ENCODE measurements at places on chromosomes 5 and 9.

DNA sequence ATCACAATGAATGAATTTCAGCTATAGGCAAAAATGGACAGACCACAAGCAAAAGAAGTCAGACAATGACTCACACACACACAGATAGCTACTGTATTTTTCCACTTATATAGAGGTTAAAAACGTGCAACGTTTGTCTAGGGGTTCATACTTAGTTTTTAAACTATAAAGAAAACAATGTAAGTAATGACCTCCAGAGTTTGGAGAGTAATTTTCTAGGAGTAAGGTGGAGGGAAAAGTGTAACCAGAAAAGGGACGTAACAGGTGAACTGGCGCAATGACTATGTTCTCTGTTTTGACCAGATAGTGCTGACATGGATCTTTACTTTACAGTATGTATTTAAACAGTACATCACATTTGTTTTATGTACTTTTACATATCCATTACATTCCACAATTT, 51.1 kb downstream of the FNIP1 start:
- no peak for DNase-seq

GRCh38 chr5:196350-196749, 5.1 kb downstream of the LRRC14B start:
- DNase-seq: no peak

GRCh38 chr5:168320805-168321204, 29.4 kb downstream of the WWC1 start:
- DNase-seq: no peak

- peak; percentile 67 for DNase-seq
These were observed 35.5 kb downstream of the FBXO10 start for GRCh38 chr9:37540634-37541033.

DNA sequence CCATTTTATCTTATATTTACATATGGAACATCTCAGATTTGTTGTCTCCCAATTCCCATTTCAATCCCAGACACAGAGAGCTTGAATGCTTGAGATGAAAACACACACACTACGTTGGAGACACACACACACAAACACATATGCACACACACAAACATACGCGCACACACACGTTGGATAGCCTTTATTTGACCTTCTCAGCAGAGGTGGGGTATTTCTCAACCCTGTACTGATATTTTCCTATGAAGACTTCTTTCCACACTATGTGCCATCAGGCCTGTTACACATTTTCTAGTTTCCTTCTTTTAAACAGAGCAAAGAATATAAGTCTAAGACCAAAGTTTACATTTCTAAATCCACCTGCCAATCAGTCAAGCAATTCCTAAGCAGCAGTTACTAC, 291.0 kb downstream of the TAF11L14 start:
- no peak for DNase-seq

DNA sequence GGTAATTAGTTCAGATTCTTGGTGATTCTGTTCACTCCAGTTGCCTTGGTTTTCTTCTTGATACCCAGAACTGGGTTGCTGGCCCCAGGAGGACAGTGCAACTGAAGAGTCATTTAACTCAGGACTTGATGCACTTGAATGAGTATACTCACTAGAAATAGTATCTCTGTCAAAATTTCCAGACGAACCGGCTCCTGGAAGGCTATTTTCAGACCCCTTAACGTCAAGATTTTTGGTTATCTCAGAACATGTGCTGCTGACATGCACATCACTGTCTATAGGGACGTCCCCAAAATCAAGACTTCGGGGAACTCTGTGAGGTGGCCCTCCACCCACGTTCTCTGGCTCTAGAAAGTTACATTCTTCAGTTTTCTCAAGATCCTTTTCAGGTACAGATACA, 56.7 kb upstream of the PCA3 start:
- no peak for DNase-seq

DNA sequence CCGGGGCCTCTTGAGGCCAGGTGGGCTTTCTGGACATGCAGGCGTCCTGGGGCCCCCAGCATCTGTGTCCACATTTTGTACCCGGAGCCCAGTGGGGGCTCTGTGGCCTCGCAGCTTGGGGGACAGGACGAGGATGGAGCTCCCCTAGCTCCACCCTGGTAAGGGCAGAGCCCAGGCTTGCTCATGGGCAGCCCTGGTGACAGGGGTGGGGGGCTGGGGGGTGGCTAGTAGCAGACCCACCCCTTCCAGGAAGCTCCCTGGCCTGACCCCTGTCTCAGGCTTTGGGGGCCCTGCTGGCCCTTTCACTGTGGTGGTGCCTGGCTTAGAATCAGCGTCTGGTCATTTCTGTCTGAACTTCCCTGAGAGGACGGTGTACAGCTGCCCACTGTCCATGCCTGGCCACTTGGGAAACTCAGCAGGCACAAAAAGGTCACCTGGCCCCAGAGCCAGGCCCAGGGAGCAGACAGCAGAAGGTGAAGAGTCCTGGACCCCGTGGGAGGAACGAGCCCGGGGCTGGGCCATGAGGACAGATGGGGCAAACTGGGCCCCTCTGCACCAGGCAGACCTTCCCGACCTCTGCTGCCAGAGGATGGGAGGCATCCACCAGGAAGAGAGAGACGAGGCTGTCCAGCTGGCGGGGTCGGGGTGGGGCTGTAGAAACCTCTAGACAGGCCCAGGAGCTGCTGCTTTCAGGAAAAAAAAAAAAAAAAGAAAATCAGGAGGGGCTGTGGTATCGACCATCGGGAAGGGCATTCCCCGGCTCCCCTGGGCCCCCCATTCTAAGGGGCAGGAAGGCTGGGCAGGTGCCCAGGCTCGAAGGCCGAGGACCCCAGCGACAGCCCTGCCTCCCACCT, 52.8 kb downstream of the EXD3 start:
- DNase-seq: peak; percentile 35

DNA sequence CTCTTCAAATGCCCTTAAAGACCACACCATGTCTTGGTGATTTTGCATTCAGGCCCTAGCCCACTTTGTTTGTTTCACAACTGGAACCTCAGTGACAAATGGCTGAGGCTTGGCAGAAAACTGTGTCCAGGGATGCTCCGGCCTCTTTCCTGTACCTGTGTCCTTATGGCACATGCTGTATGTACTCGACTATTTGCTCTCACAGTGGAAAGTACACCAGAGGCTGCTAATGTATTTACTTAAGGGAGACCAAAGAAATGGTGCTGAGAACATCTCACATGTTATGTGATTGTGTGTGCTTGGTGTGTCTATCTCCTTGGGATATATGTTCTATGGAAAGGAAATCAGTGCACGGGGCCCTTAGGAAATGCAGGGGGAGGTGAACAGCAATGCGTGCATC, 263.3 kb downstream of the GADD45G start:
- DNase-seq: no peak

DNA sequence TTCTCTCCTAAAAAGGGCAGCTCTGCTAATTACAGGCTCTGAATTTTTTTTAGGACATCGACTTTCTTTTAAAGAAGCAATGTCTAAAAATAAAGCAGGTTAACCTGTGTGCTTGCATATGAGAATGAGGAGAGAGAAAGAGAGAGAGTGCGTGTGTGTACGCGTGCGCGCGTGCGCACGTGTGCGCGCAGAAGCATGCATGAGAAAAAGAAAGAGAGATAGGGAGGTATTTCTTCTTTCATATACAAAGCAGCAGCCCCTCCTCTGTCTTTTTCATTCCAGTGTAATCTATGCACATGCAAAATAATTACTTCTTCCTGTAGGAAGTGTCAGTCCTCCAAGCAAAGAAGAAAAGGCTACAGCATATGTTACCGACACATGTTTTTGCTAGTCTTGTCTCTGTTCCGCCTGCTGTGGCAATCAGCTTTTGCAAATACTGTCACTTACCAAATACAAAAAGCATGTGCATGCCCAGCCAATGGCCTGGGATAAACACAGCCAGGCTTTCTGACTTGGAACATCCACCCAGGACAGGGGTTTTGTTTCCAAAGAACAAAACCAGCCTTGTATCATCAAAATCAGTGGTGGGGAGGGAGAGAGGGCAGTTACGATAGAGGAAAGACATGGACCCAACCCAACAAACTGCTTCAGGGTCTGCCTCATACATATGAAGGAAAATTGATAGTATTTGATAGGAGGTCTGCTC, 252.3 kb upstream of the SLC24A2 start:
- DNase-seq: no peak

DNA sequence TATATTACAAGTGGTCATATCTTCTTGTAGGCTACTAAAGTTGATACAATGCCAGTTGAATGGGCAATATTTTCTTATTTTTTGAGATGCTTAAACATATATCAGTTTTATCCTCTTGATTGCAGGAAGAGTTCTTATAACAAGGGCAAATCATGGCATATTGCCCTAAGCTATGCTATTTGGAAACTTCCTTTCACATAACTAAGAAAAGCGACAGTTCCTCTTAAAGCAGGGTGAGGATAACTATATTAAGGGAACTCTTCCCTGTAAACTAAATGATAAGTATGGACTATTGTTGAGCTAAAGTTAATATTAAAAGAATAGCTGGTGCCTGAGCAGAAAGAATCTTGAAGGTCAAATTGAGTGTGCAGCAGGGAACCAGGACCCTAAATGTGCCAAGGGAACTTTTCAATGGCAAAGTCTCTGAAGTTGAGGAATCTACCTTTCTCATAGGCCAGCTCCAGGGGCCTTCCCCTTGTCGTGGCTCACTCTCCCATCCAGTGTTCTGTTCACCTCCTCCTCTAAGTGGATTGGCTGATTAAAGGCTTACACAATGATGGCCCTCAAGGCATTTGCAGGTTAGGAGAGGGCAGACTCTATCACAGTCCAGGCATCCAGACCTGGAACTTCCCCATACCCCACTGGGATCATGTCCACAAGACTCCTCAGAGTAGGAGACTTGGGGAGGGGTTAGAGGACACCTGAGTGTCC, 26.8 kb downstream of the FYB1 start:
- no peak for DNase-seq

DNA sequence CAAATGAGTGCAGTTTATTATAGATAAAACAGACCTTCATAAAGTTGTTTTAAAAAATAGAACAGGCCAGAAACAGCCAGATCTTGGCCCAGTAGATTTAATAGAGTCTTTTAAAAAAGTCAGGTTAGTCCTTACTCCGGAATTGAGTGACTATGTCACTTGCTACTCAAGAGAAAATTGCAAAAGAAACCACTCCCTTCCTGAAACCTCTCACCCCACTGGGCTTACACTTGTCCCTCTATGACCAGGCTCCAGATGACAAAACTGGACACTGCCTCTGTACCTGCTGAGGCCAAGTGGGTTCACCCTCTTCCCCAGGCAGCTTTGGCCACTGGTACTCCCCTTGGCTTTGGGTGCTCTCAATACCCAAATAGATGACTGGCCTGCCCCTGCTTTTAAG, 357.2 kb upstream of the TRPC7 start:
- no peak for DNase-seq

- DNase-seq: no peak
These were observed 1.1 kb upstream of the ARSI start for GRCh38 chr5:150303660-150304386.

DNA sequence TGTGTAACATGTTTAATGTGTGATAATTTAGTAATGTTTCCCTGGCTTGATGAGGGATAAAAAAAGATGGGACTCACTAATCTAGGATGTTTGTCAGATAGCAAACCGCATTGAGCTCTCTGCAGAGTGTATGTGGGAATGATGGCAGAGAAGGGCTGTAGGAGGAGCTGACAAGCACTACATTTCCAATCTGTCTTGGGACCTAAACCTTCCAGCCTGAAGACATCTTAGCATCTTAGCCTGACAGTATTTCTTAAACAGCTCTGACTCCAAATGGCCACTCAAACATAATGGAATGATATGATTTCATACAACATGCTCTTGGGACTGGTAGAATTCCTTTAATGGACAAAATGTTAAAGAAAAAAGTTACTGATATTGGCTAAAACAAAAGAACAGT, 116.7 kb downstream of the PPP2R2B start:
- DNase-seq: no peak

- DNase-seq: no peak
These were observed 46.3 kb downstream of the MAP1B start for GRCh38 chr5:72153551-72153950.

- peak; percentile 75 for DNase-seq
These were observed 254.8 kb upstream of the PPP1R2B start for GRCh38 chr5:156595132-156595787.

GRCh38 chr5:41794471-41794870, 75.8 kb downstream of the OXCT1 start:
- no peak for DNase-seq

- no peak for DNase-seq
These were observed 195.3 kb downstream of the CNTLN start for GRCh38 chr9:17330097-17330496.

GRCh38 chr9:95924987-95925386, 49.5 kb downstream of the ERCC6L2 start:
- no peak for DNase-seq

- no peak for DNase-seq
These were observed 5.6 kb upstream of the SEC24A start for GRCh38 chr5:134642931-134643530.

DNA sequence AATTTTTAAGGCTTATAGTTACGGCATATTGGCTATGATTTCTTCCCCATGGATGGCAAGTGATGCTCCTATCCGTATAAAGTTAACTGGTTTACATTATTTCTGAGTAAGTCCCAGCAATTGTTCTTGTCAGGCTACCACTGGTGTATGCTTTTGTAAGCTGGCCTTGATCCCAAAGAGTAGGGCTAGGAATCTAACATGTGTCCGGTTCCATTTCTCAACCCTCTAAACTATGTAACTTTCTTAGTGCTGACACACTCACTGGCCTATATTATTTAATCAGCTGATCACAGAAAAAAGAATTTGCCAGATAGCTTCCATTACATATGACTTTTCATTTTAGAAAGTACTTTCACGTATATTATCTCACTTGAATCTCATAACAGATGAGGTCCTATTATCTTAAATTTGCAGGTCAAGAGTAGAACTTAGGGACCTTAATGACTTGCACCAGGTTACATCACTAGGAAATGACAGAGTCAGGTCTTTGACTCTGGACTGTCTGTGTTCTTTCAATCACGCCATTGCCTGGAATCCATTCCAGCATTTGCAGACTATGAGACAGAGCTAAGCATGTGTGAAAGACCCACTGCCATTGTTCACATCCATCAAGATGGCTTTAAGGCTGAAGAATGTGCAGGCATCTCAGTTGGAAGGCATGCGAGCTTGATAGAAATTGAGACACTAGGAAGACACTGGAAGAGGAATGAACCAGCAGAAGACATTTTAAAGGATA, 362.9 kb downstream of the ARRDC3 start:
- no peak for DNase-seq

DNA sequence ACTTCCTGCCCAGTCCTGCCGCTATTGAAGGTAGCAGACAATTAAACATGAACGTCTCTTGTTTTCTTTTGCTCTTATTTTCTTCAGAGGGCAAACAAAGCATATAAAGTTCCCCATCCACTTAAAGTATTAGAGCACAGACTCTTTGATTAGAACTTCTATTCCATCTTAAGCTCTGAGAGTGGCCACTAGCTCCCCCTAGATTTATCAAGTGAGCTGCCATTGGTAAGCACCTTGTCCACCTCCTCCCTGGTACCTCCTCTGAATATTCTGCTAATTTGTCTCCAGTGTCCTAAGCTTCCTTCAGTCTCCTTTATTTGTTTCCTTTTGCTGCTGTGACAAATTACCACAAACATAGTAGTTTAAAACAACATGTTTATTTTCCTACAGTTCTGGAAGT, 264.3 kb upstream of the KCNN2 start:
- no peak for DNase-seq
